ENCODE measurements at places on chromosomes 5 and 9. TPM values are rescaled to one million over a fixed set of nuclear protein-coding genes. Genes with fewer than 3 reads are reported as not detected.

DNA sequence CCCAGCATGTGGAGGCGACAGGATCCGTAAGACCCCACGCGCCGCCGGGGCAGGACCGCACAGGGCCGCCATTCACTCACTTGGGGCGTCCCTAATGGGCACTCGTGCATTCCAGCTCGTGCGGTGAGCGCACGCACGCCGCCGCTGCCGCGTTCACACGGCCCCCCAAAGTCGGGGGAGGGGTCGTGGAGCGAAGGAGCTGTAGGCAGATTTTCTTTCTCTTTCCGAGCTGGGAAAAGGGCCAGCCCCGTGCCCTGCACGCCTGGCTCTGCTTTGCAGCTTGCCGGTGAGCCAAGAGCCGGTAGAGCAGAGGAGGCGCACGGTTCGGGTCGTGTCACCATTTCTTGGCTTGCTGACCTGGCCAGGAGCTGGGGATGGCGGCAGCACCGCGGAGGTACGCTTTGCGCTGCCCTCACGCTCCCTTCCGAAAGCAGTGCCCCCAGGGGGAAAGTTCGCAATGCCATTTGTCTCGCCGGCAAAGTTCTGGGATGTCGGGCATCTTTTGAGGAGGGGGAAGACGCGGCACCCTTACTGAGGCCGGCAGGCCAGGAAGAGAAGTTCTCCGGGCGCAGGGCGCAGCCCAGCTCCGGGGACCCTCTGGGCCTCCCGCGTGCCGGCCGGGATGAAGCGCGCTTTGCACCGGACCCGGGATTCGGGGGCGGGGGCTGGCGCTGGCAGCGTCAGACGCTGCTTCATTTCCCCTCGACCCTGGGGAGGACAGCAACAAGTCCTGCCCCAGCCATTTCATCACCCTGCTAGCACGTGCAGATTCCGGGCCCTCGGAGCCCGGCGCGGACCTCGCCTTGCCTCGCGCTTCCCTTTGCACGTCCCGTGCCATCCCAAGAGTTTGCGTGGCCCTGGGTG, 898 bp downstream of the STC2 start:
- no peaks in the 10 kb centered on the region for H3K36me3 ChIP-seq
- H3K27me3 ChIP-seq, result peaks cover 66% of the 10 kb centered on the region
- H3K27ac ChIP-seq, result no peak overlapping the region
- peaks cover 35% of the 10 kb centered on the region for H3K4me1 ChIP-seq
- DNase-seq, result no peak

GRCh38 chr5:179306191-179307012, 38.9 kb downstream of the ADAMTS2 start:
- no peaks in the 10 kb centered on the region for H3K36me3 ChIP-seq
- H3K4me3 ChIP-seq, result no peak overlapping the region
- no peaks in the 10 kb centered on the region for H3K4me1 ChIP-seq
- H3K27me3 ChIP-seq, result no peaks in the 10 kb centered on the region
- DNase-seq, result peak; percentile 2
- H3K27ac ChIP-seq, result no peak overlapping the region

DNA sequence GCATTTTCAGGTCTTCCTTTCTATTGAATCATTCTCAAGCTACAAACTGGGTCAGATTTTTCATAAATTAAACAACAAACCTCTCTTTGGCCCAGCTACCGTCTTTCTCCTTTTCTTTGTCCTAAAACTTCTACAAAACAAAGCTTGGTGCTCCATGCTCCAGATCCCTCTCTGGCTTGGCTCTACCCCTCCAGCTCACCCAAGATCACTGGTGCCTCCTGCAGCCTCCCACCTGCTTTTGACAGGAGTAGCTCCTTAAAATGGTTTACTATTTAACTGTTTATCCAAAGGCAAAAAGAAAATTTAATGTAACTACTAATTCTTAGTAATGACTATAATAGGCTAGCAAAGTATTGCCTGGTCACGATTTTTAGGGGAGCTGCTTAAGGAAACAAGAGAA, 10.7 kb upstream of the SERINC5 start:
- no peaks in the 10 kb centered on the region for H3K4me1 ChIP-seq
- no peak overlapping the region for H3K4me3 ChIP-seq
- H3K36me3 ChIP-seq, result no peaks in the 10 kb centered on the region
- no peak for DNase-seq
- no peaks in the 10 kb centered on the region for H3K27me3 ChIP-seq

DNA sequence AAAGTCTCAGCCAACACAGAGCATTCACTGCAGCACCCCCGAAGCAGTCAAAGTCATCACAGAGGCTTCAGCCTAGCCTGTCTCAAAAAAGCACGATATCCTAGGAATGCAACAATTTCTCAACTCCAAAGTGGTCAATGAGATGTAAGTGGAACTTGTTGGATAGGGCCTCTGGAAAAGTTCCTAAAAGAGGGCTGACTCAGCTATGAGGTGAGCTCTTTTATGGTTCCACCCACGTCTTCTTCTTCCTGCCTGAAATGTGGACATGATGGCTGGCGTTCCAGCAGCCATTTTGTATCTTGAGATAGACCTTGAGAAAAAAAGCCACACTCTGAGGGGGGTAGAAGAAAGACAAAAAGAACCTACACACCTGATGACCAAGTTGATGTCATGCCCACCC, 32.5 kb upstream of the TRIO start:
- no peaks in the 10 kb centered on the region for H3K36me3 ChIP-seq
- H3K27me3 ChIP-seq, result no peaks in the 10 kb centered on the region
- no peak for DNase-seq
- H3K4me3 ChIP-seq, result no peak overlapping the region

- no peaks in the 10 kb centered on the region for H3K36me3 ChIP-seq
- H3K27me3 ChIP-seq, result no peaks in the 10 kb centered on the region
- no peak for DNase-seq
- H3K4me1 ChIP-seq, result peaks cover 12% of the 10 kb centered on the region
- H3K27ac ChIP-seq, result no peak overlapping the region
Observed at GRCh38 chr9:90017679-90018078, 412.9 kb downstream of the GADD45G start.

PKN3 gene
- total RNA-seq, result 4.7 TPM

DNA sequence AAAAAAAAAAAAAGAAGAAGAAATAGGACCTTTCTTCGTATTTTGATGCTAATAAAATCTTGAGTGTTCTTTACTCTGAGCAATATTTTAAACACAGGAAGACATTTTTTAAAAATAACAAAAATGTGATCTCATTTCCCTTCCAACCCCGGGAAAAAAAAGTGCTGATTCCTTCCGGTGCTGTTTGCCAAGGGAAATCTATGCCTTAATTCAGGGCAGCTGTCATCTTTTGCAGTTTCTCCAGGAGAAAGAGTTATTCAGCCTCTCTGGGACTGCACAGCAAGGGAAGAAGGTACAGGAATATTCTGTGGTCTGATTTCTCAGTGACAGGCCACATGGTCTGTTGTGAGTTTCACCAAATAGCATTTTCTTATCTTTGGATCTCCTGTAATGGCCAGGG, 291.9 kb upstream of the IRX1 start:
- H3K36me3 ChIP-seq, result no peaks in the 10 kb centered on the region
- no peaks in the 10 kb centered on the region for H3K27me3 ChIP-seq
- DNase-seq, result no peak
- H3K4me3 ChIP-seq, result no peak overlapping the region
- no peaks in the 10 kb centered on the region for H3K4me1 ChIP-seq

DNA sequence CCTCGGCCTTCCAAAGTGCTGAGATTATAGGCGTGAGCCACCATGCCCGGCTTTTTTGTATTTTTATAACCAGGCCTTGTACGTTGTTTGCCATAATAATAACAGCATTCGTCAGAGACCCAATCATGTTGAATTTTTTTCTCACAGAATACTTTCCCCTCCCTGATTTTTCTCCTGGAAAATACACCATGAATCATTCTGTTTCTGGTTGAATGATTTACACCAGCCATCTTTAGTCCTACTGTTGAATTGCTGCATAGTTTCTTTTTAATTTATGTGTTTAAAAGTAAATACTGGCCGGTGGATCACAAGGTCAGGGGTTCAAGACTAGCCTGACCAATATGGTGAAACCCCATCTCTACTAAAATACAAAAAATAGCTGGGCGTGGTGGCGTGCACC, 3.5 kb downstream of the CNOT8 start:
- H3K36me3 ChIP-seq, result peaks cover 26% of the 10 kb centered on the region
- peak overlapping the region; percentile 99 for H3K27ac ChIP-seq
- DNase-seq, result no peak
- H3K4me1 ChIP-seq, result peaks cover 51% of the 10 kb centered on the region
- no peak overlapping the region for H3K4me3 ChIP-seq

GRCh38 chr5:173490681-173491080, 125.8 kb downstream of the BOD1 start:
- H3K4me3 ChIP-seq, result no peak overlapping the region
- no peaks in the 10 kb centered on the region for H3K27me3 ChIP-seq
- DNase-seq, result no peak
- H3K4me1 ChIP-seq, result no peaks in the 10 kb centered on the region
- H3K27ac ChIP-seq, result no peak overlapping the region

DNA sequence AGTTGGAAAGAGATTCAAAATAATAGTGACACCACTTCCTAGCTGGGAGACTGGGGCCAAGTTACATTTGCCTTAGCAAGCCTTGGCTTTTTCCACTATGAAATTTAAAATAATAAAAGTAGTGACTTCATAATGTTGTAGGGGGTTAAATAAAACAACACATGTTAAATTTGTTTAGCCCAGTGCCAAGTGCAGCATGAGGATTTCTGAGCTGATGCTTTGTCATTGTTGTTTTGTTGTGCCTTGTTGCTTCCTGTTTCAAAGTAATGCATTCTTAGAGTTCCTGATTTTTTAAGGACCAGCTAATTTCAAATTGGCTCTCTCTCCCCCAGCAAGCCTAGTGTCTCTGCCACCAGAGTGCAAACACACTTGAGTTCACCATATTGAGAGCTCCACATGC, 270.7 kb upstream of the PAPPA start:
- H3K27me3 ChIP-seq, result no peaks in the 10 kb centered on the region
- no peak for DNase-seq
- no peaks in the 10 kb centered on the region for H3K4me1 ChIP-seq
- H3K27ac ChIP-seq, result no peak overlapping the region
- no peak overlapping the region for H3K4me3 ChIP-seq
- H3K36me3 ChIP-seq, result no peaks in the 10 kb centered on the region

Data from adrenal gland (tissue), 19 donors.